ENCODE measurements at places on chromosomes 12 and 14. TPM values are rescaled to one million over a fixed set of nuclear protein-coding genes. Genes with fewer than 3 reads are reported as not detected.
A peak's percentile ranks its signal among the peaks of the same experiment; 100 is the strongest.

GRCh38 chr12:25585021-25585523 is 32.0 kb upstream of the LMNTD1 start:
- no peak for DNase-seq

DNA sequence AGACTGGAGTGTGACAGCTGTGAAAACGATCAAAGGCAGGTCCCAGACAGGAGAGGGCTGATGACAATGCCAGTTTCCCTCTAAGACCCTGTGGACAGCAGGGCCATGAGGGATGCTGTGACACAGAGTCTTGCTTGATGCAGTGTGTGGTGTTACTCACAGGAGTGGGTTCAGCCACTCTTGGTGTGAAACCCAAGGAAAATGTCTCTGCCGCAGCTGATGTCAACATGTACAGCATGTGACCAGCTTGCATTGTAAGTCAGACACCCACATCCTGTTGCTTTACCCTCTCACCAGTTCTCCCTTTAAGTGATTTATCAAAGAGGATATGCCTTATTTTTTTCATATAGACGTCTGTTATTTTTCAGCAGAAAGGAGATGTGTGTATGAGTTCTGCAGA is 268.6 kb downstream of the BTG1 start:
- DNase-seq: no peak

PAX9 gene
- total RNA-seq: 0.34 TPM

GRCh38 chr12:24991209-24992049 is 42.5 kb upstream of the BCAT1 start:
- peak; percentile 37 for DNase-seq

GRCh38 chr12:58148405-58148804 is 207.0 kb downstream of the ATP23 start:
- peak; percentile 81 for DNase-seq

DNA sequence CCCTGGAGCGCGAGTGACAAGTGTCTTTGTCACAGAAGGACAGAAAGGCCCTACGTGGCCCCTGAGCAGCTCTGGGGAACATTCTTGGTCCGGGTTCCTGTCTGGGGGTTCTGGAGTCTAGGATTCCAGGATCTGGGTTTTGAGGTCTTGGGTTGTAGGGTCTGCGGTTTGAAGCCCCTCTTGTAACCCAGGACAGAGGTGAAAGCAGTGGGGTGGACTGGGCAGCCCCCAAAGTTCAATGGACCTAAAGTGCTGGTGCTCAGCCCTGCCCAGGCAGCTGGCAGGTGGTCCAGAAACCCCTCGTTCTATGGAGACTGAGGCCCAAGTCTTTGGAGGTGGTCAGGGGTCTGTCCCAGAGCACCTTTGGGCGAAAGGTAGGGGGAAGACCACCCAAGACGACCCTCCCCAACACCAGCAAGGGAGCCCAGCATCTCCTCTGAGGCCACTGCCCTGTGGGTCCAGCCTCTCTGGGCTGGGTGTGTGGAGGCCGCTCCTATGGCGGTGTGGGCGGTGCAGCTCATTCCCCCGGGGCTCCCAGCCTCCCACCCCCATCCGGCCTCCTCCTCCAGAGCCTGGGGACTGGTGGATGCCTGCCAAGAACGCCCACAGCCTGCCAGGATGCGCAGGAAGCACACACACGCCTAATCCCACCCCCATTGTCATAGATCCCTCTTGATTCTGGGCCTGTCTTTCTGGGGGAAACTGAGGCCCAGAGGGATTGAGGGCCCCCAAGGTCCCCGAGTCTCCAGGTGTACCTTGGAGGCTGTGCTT is 30.2 kb upstream of the ANKRD9 start:
- DNase-seq: no peak

DNA sequence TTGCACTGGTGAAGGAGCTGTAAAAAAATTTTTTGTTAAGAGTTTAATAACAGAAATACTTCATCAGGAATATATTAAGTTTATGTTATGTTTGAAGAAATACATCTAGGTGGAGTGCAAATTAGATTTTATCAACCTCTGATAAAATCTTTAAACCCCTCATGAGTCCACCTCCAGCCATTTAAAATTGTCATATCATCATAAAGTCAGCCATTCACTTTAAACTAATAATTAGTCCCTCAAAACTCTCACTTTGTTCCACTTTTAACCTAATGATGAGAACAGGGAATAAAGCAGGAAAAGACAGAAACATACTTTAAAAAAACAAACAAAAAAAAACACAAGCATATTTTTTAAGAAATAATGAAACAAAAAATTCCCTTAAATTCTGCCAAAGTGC is 25.1 kb downstream of the ZFC3H1 start:
- DNase-seq: no peak

SRRM4 gene
- total RNA-seq: not detected

DNA sequence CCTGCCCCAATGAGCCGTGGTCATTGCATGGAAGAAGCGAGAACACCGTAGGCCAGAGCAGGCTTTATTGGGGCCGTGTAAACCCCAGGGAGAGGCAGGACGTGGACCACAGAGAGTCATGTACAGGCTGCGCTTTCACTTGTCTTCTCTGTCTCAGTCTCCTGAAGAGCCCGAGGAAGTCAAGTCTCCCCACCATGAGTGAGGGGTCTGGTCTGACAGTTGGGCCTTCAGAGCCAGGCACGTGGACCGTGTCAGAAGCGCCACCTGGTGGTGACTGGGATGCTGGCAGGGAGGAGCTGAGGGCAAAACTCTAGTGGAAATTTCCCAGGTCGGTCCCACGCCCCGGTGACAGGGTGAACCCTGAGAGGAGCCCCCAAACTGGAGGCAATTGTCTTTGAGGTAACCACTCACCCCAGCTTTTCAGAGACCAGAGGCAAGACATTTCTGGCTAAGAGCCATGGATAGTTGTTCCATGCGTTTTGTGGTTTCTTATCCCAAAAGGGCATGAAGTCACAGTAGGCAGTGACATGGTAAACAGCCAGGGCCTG is 17.4 kb downstream of the RPS6KL1 start:
- DNase-seq: peak; percentile 19

- DNase-seq: no peak
These were observed 58.7 kb downstream of the FUT8 start for GRCh38 chr14:65471038-65471878.

DNA sequence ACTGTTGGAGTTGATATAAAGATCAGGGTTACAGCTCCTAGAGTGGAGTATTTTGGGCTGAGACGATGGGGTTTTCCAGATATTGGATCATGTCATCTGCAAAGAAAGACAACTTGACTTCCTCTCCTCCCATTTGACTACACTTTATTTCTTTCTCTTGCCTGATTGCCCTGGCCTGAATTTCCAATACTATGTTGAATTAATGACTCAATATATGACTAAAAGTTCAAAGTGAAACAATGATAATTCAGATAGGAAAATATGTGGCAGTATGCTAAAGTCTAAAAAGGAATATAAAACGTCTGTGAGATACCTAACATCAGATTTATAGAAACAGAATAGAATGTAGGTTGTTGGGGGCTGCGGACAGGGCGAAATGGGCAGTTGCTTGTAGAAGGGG is 72.2 kb downstream of the BHLHE41 start:
- no peak for DNase-seq

GRCh38 chr12:1852076-1852475 is 31.7 kb downstream of the LRTM2 start:
- DNase-seq: no peak

- no peak for DNase-seq
These were observed 22.4 kb downstream of the PROX2 start for GRCh38 chr14:74853581-74853980.

GRCh38 chr12:120818416-120818815 is 85.7 kb downstream of the SPPL3 start:
- no peak for DNase-seq

TSPAN8 gene
- not detected for total RNA-seq

DNA sequence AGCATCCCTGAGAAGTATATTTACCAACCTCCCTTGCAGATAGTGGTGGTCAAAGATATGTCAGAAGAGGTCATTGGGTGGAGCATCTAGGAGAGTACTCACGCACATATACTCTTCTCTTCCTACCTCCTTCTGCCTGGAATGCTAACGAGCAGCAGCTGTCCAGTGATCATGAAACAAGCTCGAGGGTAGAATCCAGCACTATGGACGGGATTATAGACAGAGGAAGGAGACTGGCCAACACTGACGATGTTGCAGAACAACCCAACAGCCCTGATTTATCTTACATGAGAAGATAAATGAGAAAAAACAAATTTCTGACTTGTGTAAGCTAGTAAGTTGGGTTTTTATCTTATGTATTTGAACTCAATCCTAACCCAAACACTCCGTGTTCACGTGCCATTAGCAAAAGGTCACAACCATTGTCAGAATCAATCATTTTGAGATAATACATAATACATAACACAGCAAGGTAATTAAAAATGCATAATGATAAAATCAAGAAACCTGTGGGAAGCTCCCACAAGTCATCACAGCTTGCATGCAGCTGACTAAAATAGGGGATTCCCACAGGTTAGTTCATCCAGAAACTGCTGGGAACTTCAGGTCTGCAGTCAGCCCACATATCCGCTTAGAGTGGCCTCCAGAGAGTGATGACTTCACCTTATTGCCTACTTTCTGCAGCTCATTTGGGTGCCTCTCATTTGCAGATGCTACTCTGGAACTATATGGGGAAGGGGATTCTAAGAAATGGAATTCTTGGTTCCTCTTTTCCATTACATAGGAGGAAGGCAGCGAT is 36.3 kb upstream of the STK38L start:
- no peak for DNase-seq

DNA sequence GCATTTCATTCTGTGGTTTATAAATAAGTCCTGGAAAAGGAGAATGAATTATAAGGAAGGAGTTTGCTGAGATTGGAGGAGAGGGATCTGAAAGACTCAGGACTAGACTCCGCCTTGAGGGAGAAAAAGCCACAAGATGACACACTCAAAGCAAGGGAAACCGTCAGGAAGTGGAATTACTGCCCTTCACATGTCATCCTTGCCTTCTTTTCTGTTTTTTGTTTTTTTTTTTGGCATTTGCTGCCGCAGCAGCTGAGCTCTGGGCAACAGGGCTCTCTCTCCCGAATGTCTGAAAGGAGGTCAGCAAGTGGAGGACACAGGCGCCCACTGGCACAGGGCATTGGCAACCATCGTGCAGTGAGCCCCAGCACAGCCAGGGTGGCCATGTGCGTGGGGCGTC is 344.9 kb downstream of the DPF3 start:
- DNase-seq: no peak

- no peak for DNase-seq
These were observed 13.8 kb upstream of the IL26 start for GRCh38 chr12:68239309-68239982.

GRCh38 chr14:81390696-81391095 is 9.4 kb downstream of the STON2 start:
- no peak for DNase-seq

IAPP gene
- total RNA-seq: not detected

- no peak for DNase-seq
These were observed 186.6 kb downstream of the CACNA1C start for GRCh38 chr12:2239381-2239871.

TAC3 gene
- total RNA-seq: not detected

COCH gene
- 2.2 TPM for total RNA-seq

GRCh38 chr12:32906399-32907165 is 10.0 kb upstream of the PKP2 start:
- DNase-seq: no peak

KRT83 gene
- total RNA-seq: not detected

DNA sequence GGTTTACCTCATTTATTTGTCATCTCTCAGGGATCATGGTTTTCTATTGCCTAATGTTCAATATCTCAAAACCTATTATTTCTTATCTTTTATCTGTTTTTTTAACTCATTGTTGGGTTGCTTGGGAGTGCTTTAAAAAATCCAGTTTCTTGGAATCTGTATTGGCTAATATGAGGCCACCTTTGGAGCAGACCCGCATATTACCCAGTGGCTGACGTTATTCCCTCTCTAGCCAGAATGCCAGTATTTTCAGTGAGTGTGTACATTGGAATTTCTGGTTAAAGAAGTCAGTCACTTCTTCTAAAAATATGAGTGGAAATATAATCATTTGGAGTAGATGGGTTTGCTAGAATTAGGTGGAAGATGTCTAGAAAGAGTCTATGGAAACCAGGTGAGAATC is 38.3 kb downstream of the PRMT8 start:
- no peak for DNase-seq

PGF gene
- 0.71 TPM for total RNA-seq

ANO2 gene
- not detected for total RNA-seq

DNA sequence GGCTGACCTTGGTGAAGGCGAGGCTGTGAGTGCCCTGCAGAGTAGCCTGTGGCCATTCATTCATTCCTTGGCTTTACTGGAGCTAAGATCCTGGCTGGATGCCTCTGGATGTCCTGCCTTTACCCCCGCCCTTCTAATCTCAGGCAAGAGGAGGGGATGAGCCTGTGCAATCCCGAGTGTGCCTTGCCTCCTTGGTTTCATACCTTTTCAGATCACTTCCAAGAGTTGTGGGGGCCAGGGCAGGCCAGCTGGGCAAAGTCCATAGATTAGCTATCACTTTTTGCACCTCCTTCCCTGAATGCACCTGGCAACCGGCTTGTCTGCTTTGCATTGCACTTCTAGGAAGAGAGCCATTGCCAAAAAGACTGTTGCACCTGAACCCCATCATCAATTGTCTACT is 1.5 kb downstream of the VRTN start:
- DNase-seq: no peak

GNB3 gene
- 0.14 TPM for total RNA-seq

DNA sequence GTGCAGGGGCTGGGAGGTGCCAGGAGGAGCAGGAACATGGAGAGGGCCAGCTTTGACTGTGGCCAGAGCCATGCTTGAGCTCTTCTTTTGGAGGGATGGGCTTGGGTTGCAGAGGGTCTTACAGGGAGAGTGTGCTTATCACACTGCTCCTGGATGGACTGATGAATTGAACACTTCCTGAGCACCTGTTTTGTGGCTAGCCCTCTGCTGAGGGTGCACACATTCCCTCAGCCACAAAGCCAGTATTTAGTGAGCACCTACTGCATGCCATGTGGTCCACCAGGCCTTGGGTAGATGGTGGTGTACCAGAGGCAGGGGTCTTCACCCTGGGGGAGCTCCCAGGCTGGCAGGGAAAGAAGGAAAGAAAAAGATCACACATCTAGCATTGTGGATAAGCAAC is 118.9 kb downstream of the SLC25A47 start:
- no peak for DNase-seq

FSCB gene
- total RNA-seq: not detected

DNA sequence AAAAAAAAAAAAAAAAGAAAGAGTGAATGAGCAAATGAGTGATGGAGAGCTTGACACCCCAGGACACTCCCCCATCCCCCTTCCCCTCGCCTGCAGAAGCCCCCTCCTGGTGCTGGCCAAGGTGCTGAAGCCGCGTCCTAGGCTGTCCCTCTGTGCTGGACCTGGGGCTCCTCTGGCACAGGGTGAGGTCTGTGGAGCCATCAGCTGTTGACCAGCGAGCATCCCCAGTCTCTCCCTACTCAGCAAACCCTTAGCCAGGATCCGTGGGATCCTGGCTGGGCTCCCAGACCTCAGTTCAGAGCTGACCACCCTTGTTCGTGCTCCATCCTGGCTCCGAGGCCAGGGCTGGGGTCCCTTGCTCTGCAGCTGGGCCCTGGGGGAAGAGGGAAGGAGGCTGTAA is 5.4 kb upstream of the KIF26A start:
- no peak for DNase-seq

DNA sequence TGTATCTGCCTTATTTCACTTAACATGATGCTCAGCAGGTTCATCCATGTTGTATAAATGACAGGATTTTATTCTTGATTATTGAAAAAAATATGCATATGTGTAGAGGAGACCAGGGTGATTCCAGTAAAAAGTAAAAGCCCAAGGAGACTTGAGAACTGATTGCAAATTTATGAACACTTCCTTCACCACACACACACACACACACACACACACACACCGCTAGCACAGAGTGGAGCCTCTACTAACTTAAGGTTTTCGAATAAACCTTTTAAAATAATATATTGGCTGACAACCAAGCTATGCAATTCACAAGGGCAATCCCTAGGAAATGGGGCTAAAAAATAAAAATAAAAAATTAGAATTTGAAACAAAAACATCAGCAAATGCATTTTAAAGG is 8.3 kb upstream of the KLRK1 start:
- DNase-seq: no peak

Measured in Caki2 (cell line).